ENCODE measurements at places on chromosomes 7 and 10.

DNA sequence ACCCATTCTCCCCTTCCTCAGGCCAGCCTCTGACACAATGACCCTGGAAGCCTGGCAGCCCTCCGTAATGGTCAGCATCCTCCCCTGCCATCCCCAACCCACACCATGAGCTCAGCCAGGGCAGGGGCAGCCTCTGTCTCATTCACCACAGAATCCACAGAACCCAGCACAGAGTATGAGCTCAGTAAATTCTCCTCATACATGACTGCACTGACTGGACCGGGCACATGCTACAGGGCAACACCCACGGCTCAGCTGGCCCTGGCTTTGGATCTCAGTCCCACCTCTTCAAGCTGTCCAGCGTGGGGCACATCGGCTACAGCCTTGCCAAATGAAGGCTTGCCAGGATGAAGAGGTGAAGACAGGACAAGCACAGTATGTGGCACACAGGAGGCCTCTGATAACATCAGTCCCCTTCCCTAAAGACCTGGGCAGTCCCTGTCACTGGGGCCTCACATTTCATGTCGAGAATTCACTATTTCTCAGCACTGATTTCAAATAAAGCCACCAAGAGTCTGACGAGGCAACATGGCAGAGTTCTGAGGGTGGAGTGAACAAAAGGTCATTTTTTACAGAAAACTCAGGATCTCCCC lies 7.9 kb downstream of the GPRIN2 start:
- DNase-seq: peak; percentile 67

- DNase-seq: no peak
These were observed 136.2 kb upstream of the KCNMA1 start for GRCh38 chr10:77773631-77774426.

DNA sequence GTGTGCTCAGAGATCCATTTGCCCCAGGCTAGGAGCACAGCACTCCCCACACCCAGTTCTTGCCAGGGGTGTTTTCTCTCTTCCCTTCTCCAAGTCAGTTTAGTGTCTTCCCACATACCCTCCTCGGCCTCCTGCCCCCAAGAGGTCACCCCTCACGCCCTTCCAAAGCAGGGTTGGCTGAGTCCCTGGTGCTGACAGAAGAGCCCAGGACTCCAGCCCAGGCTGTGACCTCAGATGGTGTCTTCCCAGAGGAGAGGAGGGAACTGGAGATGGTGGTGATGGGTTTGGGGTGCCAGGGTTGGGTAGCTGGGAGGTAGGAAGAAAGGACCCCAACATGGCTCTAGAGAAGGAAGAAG lies 19.8 kb downstream of the ZNF775 start:
- DNase-seq: no peak

- DNase-seq: no peak
These were observed 25.9 kb downstream of the DNAJB12 start for GRCh38 chr10:72328829-72329204.

- no peak for DNase-seq
These were observed 141.6 kb downstream of the DGKB start for GRCh38 chr7:14760730-14761478.

DNA sequence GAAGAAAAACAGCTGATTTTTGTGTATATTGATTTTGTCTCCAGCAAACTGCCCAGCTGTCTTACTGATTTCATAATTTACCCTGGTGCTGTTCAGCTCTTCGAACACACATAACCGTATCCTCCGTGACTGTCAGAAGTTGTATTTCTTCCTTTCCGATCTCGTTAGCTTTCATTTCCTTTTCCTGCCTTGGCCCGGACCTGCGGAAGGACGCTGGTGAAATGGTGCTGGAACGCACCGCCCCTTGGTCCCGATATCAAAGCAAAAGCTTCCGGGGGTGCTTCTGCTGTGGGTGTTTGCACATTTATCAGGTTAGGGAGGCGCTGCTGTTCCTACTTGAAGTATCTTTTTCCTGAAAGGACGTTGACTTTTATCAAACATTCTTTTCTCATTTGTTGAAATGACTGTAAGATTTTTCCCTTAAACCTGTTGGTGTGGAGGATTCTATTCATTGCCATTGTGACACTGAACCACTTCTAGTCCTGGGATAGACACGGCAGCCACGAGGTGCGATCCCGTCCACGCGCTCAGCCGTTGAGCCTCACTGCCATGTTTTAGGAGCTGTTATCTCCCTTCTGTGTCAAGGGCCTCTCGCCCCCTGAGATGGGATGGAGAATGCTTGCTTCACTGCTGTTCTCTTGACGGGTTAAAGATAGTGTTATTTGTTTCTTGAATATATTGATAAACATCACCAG lies 72.6 kb downstream of the FOXL3 start:
- no peak for DNase-seq

- no peak for DNase-seq
These were observed 75.4 kb downstream of the ANK3 start for GRCh38 chr10:60314069-60314940.

GRCh38 chr7:88226886-88227516 lies 7.2 kb upstream of the SRI start:
- DNase-seq: no peak

DNA sequence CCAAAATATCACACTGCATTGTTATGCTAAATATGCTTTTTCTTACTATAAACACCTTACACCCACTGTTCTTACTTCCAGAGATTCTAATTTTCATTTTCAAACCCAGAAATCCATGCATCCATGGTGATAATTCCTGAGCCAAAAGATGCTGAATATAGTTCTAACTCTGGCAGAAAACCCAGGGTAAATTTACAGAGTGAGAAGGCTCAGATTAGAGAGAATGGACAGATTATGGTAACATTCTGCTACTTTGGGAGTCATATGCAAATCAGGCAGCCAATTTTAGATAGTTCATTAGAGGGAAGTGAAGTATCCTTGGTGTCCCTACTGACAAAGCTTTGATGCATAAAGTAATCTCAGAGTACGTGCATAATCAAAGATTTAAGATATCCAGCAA lies 15.4 kb upstream of the CTTNBP2 start:
- no peak for DNase-seq

DNA sequence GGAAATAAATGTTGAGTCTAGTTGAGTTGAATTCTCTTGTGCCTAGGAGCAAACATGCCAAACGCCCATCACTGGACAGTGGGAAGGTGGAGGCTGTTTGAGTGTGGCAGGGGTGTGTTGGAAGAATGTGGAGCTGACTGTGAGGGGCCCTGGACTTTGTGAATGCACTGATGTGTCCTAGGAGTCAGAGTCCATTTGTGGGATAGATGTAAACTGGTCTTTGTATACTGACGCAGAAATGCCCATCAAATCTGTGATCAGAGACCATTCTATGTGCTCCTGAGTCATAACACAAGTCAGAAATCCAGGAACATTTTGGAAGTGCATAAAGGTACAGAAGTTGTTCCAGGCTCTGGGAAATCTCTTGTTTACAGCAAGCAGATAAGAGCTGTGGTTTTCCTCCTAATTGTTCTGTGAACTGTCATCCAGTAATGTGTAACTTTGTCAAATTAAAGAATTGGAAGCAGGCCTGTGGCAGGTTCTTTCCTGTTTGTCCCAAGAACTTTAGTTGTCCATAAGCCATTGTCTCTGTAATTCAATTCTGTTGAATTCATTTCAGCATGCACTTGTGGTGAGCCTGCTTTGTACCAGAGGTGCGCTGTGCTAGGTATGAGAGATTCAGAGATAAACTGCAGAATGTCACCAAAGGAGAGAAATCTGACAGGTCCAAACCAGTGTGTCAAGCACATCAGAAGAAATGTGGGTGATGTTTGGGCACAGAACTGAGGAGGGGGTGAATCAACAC lies 7.6 kb downstream of the PRXL2A start:
- DNase-seq: no peak

DNA sequence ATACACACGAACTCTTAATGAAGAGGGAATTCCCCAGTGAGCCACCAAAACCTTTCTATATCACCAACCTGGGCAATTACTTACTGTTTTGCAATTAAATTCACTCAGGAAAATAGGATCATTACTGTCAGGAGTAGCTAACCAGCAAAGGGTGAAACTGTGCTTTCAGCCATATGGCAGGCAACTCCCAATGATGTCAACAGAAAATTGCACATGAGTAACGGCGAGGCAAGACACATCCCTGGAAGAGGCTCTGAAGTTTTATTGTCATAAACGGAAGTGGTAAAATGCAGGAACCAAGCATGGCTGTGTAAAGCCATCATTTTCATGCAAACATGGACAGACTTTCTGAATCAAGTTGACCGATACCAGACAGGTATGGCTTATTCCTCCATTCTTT lies 548.9 kb upstream of the AUTS2 start:
- DNase-seq: no peak

DNA sequence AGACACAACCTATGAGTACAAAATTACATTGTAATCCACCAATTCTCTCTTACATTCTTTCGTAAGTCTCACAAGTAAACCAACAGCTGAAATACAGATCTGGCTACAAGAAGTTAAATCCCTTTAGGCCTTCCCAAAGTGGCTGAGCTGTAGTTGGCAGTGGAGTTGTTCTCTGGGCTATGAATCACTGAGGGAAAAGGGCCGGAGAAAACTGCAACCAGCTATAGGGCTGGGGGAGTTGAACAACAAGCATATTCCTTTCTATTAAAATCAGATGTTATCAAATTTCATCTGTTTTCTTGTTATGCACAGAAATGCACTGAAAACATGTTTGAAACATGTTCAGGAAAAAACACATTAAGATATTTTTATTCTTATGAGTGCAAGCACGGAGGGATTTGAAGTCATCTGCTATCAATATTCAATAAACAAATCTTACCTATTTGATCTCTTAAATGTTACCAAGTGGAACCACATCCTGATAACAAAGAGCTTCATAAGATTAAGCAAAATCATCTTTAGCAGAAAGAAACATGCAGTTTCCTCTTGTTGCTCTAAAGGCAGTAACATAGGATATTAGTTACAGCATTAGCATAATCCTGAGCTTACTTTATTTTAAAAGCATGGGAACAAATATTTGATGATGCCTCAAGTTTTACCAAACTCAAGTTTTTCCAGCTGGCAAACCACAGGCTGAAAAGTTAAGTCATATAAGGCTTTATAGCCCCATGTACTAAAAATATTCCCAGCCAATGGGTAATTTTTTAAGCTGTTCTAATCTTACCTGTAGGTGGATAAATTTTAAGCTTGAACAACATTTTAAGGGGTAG lies 212.7 kb downstream of the TAX1BP1 start:
- DNase-seq: no peak

- DNase-seq: no peak
These were observed 1.2 kb downstream of the HIPK2 start for GRCh38 chr7:139776486-139777132.

GRCh38 chr7:100132126-100132525 lies 5.4 kb downstream of the MBLAC1 start:
- no peak for DNase-seq

GRCh38 chr10:76899490-76899889 lies 738.1 kb downstream of the KCNMA1 start:
- no peak for DNase-seq

- DNase-seq: no peak
These were observed 40.2 kb downstream of the COA1 start for GRCh38 chr7:43689115-43689514.

GRCh38 chr7:48337012-48337621 lies 165.9 kb downstream of the ABCA13 start:
- no peak for DNase-seq

DNA sequence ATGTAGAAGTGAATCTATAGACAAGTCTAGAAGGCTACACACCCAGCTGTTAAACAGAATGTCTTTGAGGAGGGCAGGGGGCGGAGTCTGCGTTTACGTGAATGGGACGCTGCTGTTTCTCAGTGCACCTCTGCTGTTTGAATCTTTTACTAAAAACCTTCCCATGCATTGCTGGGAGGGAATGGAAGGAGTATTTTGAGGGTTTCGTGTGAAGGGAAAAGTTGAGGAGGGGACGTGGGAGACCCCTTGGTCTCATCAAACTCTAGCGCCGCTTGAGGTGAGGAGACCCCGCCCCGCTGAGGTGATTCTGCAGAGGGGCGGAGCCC lies 492 bp upstream of the VCL start:
- no peak for DNase-seq

DNA sequence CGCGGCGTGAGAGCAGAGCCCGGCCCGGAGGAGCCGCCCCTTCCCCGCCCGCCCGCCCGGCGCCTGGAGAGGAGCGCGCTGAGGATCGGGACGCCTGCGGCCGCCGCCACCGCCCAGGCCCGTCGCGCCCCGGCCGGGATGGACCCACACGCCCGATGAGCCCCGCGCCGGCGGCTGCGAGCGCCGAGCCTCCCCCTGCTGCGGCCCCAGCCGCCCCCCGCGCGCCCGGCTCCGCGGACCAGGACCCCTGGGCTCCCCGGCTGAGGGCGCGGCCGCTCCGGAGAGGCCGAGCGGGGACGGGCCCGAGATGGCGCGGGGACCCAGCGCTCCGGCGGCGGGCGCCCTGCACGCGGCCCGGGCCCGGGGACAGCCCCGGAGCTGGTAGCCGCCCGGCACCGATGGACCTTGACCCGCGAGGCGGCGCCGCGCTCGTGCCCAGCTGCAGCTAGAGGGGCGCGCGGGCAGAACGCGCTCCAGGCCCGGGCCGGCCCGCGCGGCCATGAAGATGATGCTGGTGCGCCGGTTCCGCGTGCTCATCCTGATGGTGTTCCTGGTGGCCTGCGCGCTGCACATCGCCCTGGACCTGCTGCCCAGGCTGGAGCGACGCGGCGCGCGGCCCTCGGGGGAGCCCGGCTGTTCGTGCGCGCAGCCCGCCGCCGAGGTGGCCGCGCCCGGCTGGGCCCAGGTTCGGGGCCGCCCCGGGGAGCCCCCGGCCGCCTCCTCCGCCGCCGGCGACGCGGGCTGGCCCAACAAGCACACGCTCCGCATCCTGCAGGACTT lies 520 bp downstream of the FAM20C start:
- DNase-seq: no peak

GRCh38 chr10:70784471-70784870 lies 706 bp downstream of the TBATA start:
- DNase-seq: no peak

- no peak for DNase-seq
These were observed 93.0 kb downstream of the EBF3 start for GRCh38 chr10:129870961-129871621.

GRCh38 chr7:25851332-25852210 lies 300.4 kb upstream of the NFE2L3 start:
- DNase-seq: peak; percentile 90

DNA sequence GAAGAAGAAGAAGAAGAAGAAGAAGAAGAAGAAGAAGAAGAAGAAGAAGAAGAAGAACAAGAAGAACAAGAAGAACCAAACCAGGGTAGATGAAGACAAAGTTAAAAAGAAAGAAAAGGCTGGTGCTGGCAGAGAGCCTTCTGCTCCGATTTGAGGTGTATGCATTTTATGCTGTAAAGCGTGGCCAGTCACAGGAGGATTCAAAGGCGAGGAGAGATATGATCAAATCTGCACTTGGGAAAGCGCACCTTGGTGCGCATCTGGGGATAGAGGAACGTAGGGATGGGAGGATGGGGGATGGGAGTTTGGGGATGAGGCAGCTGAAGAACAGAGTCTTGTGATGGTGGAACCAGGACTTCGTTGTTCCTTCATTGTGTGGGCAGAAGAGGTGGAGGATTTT lies at the start of gene NME8:
Gene NME8, plus strand, starts transcription at position 301 of the 400 bp plus-strand sequence. CDS start 1,670 bp downstream, outside the sequence.
- no peak for DNase-seq

- no peak for DNase-seq
These were observed 35.8 kb downstream of the GBF1 start for GRCh38 chr10:102281102-102281487.

GRCh38 chr7:134364619-134365037 lies 47.9 kb upstream of the SLC35B4 start:
- DNase-seq: no peak
